SW480 (cell line): ENCODE measurements at places on chromosomes 6 and 20.

- peak; percentile 99 for DNase-seq
These were observed 13.9 kb upstream of the TNFRSF6B start for GRCh38 chr20:63682384-63683139.

DNA sequence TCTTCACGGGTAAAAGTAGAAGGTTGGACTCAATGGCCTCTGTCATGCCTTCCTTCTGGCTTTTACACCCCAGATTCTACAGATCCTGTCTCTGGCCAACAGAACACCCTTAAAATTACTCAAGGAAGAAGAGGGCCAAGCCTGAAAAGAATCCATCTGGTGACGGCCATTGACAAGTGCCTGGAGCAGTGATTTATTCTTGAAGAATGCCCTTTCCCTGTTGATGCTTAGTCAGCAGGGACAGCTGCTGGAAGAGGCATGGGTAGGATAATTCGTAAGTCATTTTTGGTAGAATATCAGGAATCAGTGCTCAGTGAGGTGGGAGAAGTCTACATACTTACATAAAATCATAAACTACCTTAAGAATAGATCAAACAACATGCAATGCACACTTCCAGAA lies 397.9 kb downstream of the SAMD5 start:
- DNase-seq = no peak

GRCh38 chr20:44574372-44574771 lies 8.0 kb upstream of the PKIG start:
- no peak for DNase-seq

- DNase-seq = no peak
These were observed 129.6 kb downstream of the CD24 start for GRCh38 chr6:106844930-106845329.

- DNase-seq = no peak
These were observed 303 bp downstream of the ILRUN start for GRCh38 chr6:34696189-34696738.

GRCh38 chr6:116438590-116439448 lies 22.4 kb upstream of the CALHM6 start:
- no peak for DNase-seq

DNA sequence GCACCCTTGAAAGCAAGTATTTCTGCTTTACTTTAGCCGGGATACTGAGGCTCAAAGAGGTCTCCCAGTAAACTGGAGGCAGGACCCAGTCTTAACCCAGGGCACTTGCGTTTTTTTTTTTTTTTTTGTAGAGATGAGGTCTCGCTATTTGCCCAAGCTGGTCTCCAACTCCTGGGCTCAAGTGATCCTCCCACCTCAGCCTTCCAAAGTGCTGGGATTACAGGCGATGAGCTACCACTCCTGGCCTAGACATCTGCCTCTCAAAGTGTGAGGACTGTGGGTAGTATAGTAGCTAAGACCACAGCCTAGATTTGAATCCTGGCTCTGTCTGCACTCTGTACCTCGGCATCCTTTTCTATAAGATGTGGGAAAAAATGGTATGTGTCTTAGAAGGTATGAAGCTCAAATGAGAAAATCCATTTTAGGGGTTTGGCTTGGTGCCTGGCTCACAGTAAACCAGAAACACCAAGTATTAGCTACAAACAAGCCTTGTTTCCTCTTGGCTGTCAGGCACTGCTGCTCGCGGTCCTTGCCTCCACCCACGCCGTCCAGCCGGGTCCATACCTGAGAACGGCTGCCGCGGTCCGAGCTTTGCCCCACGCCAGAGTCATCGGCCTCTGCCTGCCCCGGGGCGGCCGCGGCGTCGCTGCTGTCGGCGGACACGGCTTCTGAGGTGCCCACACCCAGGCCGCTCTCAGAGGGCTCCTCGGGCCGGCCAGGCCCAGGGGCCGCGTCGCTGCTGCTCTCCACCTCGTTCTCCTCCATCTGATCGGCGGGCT lies 1.2 kb downstream of the ZNF335 start:
- DNase-seq = peak; percentile 48
